ENCODE measurements at places on chromosomes 16 and 17.
A peak's percentile ranks its signal among the peaks of the same experiment; 100 is the strongest.

DNA sequence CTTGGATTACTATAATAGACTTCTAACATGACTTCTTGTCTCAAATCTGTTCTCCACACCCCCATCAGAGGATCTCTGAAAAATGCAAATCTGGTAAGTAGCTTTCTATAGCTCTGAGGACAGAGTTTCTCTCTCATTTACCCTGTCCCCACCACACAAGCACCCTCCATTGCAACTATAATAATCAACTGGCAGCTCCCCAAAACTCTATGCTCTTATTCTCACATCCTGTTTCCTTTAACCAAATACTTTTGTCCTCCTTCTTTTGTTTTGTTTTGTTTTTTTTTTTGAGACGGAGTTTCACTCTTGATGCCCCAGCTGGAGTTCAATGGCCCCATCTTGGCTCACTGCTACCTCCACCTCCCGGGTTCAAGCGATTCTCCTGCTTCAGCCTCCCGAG is 73.4 kb downstream of the HELZ start:
- no peak for DNase-seq

DNA sequence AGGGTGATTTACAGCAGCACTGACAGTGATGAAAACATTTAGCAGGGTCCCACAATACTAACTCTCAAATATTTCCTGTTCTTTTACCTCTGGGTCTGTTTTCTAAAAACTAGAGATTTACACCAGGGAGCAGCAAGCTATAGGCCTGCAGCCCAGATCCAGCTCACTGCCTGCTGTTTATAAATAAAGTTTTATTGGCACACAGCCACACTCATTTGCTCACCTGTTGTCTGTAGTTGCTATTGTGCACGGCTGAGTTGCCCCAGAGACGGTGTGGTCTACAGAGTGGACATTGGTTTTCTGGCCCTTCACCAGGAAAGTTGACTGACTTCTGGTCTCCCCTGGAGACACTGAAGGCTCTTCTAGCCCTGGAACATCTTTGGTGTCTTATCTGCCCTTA is 16.3 kb upstream of the JPT2 start:
- no peak for DNase-seq

- DNase-seq, result no peak
Measured at GRCh38 chr17:74804683-74805082, 28.5 kb upstream of the NAT9 start.

DNA sequence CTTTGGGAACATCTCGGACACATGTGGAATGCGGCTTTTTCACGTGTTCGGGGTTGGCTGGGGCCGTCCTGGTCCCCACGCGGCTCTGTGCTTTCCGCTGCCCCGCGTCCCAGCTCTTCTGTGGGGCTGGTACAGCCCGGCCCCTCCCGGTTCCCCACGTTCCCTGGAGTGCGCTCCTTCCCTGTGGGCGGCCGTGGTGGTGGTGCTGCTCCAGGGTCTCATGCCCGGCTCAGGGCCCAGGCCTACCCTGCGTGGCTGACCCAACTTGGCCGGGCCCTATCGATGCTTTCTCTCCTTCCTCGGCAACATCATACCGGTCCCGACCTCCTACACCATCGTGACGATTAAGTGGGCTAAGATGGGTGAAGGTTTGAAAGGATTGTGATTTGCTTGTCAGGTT is 3.3 kb downstream of the TELO2 start:
- no peak for DNase-seq

- DNase-seq, result no peak
Measured at GRCh38 chr17:13776027-13776551, 174.4 kb upstream of the HS3ST3A1 start.

DNA sequence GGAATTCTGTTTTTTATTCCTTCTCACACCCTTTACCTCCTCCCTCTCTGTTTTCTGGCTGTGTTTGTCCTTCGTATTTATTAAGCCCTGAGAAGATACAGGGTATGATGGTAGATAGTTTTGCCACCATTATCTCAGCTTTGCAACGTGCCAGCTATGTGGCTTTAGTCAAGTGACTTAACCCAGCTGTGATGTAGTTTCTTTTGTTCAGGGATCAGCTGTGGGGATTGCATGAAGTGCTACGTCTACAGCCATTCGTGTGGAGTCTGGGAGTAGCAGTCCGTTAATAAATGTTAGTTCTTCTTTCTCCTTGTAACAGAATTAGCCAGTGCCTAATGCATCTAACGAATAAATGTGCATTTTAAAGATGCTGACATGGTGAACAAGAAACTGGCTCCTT is 128.4 kb downstream of the HAPSTR1 start:
- no peak for DNase-seq

GRCh38 chr17:74176546-74177001 is 26.9 kb upstream of the RPL38 start:
- DNase-seq, result peak; percentile 22

DNA sequence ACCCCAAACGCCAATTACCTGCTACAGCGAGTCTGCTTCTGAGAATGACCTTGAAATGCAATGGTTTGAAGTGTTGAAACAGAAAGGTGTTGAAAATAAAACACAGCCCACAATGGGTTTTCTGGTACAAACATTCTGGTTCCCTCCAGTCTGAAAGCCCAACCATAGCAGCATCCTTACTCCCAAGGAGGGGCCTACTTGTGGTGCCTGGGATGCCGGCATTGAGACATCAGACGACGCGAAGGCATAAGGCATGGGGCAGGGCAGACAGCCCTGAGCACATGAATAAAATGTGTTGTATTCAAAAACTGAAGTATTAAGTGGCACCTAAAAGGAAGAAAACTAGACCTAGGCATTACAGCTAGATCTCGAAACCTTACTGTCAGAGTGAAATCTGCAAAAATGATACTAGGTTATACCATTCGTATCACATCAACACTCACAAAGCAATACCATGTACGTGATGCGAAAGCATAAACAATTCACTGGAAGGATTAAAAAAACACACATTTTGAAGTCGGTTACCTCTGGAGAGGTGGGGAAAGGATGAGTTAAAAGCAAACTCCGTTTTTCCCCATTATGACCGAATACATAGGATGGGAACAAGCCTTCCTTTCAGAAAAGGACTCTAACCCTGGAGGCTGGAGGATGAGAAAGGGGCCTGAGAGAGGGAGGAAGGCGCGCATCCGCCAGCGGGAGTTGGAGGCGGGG is 702 bp downstream of the NUDT21 start:
- DNase-seq, result no peak

DNA sequence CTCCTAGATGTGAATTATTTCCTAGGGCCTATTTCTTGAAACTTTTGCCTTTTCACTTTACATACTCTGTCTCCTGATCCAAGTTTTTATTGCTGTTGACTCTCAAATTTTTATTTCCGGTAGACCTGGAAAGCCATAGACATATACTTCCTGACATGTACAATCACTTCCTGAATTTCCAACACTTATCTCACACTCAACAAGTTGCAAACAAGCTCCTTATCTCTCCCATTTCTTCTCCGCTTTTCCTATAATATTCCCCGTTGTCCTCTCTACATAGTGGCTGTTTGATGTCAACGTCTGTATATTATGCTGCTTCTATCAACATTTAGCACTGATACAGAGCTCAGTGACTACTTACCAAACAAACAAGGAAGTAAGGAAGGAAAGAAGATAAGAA is 59.3 kb downstream of the IKZF3 start:
- DNase-seq, result no peak

GRCh38 chr16:61243954-61244353 is 792.3 kb downstream of the CDH8 start:
- no peak for DNase-seq

GRCh38 chr17:11742886-11743285 is 144.6 kb downstream of the DNAH9 start:
- no peak for DNase-seq

GRCh38 chr17:68610554-68610953 is 9.4 kb upstream of the FAM20A start:
- DNase-seq, result no peak

DNA sequence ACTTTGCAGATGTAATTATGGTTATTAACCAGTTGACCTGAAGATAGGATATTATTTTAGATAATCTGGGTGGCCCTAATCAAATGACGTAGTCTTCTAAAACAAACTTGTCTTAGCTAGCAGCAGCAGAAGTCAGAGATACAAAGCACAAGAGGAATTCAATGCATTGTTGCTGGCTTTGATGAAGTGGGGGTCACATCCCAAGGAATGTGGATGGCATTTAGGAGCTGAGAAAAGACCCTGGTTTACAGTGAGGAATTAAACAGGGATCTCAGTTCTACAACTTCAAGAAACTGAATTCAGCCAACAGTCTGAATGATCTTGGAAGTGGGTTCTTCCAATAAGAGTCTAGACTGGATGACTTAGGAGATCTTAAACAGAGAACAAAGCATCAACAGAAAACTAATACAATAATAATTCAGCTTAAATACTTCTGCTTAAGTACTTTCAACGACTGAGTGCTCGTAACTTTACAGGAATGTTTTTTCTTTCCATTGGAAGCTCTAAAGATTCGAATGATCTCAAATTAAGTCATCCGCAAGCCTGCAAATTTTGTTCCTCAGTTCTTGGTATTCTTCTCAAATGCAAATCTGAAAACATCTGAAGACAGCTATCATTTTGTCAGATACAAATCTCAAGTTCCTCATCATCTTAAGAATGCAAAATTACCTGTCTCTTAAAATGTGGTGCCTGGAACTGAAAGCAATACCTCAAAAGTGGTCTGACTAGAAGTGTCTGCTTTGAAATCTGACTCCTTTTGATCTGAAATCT is 3.3 kb downstream of the C16orf46 start:
- DNase-seq, result no peak

- DNase-seq, result no peak
Measured at GRCh38 chr16:57804111-57804837, 2.0 kb upstream of the KIFC3 start.

DNA sequence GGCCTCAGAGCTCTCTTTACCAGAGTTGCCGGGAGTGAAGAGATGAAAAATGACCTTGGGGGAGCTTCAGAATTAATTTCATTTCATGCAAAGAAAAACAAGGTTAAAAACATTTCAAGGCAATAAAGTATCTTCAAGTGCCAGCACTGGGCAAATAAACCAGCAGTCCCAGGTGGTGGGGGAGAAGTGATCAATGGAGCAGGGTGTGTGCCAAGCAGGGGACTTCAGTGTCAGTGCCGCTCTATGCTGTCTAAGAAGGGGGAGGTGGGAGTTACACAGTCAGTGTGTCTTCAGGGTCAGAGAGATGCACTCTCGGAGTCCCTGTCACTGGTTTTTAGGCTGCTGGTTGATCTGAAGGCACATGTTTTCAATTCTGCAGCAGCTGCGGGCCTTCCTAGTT is 57.2 kb upstream of the MGAT5B start:
- no peak for DNase-seq

DNA sequence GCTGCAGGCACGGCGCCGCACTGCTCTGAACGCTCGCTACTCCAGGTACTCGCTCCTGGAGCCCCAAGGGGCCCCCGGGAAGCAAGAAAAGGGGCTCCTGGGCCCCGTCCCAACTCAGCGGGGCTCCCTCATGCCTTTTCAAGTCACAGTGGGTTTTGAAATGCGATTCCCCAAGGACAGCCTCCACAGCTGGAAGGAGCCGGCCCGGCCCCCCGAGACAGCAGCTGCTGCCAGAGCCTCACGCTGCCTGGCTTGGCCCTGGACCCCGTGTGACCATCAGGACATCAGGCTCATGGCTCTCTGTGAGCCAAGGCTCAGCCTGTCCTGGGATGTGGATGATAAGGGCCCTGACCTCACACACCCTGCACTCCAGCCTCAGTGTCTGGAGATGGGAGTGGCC is 80.6 kb downstream of the LMF1 start:
- no peak for DNase-seq

- no peak for DNase-seq
Measured at GRCh38 chr16:50626868-50627267, 54.2 kb downstream of the SNX20 start.

DNA sequence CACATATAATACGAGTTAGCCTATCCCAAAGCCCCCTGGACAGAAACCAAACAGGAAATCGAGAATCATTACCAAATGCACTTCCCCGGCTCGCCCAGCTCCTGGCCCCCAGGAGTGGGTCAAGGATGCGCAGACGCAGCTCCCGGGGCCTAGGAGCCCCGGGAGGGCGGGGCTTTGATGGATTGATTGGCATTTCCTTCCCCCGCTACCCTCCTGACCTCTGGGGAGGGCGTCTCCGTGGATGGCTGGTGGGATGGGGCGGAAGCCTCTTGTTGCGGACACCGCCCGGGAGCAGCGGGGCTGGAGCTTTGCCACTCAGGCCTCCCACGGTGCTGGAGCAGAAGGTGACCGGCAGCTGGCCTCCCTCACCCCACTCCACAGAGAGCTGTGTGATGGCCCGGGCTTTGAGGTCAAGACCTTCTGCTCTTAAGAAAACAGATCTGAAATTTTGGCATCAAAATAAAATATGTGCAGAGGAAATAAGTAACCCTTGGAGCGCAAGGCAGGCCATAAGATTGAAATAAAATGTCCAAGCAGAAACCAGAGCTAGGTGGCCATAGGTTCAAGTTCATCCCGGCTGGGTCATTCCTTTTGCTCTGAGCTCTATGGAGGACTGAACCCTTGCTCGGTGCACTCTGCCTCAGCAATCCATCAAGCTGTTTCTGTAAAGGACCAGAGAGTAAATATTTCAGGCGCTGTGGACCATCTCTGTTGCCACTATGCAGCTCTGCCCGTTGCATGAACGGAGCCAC is 262.3 kb downstream of the SOX9 start:
- no peak for DNase-seq

- DNase-seq, result no peak
Measured at GRCh38 chr17:43774304-43775250, 4.2 kb downstream of the DUSP3 start.

DNA sequence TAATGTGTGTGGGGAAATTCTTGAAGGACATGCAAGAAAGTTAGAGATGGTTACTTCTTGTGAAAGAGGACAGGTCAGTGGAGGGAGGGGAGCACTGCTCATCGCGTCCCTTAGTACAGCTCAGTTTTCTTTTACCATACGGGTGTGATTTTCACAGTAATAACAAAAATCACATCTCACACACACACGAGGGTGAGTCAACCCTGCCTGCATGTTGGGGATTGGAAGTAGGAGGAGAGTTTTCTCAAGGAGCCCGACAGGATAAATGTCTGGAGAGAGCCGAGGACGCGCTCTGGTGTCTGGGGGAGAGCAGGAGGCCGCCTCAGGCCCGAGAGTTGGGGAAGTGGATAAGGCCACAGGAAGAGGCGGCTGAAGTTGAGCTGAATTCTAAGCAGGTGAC is 16.4 kb downstream of the PLCD3 start:
- no peak for DNase-seq

- DNase-seq, result no peak
Measured at GRCh38 chr17:10144982-10145381, 53.4 kb downstream of the GAS7 start.
